Epithelial cell of prostate (primary cell): ENCODE measurements at places on chromosomes 12 and 14.

GRCh38 chr12:100391856-100392255 lies 35.0 kb downstream of the SLC17A8 start:
- DNase-seq: no peak

- no peak for DNase-seq
Measured at GRCh38 chr14:65750906-65751305, 338.4 kb downstream of the FUT8 start.

- no peak for DNase-seq
Measured at GRCh38 chr12:10739157-10740118, 16.3 kb upstream of the YBX3 start.

DNA sequence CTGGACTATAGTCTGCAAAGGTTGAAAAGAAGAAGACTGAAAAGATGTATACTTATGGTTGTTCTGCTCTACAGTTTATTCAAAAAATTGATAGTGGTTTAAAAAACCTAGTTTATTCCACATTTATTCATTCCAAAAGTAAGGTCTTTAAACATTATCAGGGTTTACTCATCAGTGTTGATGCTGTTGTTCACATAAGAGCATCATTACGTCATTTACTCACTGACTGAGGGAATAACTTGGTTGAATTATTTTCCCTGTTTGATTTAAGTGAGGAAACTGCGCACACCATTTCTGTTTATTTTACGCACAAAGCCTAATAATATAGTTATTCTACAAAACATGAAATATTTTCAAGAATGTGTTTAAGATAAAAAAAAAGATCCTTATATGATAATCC lies 303.1 kb upstream of the PRKD1 start:
- DNase-seq: no peak

- no peak for DNase-seq
Measured at GRCh38 chr12:42216737-42217136, 21.3 kb downstream of the YAF2 start.

DNA sequence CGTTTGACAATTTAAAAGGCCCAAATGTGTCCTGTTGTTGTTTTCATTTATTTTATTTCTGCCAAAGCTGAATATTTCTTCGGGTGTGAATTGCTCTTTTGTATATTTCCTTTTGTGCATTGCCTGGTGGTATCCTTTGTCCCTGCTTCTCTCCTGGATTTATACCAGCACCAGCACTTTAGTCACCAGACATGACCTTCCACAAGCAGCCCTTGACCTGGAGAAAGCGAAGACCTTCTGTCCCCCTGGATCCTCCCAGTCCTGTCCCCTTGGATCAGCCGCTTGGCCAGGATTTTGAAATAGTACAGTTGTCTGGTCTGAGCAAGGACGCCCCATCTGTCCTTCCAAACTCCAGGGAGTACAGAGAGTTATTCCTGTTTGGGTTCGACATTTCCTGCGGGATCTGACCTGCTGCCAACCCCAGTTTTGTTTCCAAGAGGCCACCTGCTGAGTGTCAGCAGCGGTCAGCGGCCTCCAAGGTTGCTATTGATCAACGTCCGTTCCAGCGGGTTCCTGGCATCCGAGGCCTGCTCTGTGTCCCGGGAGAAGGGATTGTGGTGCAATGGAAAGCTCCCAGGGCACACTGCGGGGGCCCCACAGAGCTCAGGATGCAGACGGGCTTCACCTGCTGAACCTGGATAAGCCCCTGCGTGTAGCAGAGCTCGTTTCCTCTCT lies 45.1 kb upstream of the CHGA start:
- DNase-seq: no peak

DNA sequence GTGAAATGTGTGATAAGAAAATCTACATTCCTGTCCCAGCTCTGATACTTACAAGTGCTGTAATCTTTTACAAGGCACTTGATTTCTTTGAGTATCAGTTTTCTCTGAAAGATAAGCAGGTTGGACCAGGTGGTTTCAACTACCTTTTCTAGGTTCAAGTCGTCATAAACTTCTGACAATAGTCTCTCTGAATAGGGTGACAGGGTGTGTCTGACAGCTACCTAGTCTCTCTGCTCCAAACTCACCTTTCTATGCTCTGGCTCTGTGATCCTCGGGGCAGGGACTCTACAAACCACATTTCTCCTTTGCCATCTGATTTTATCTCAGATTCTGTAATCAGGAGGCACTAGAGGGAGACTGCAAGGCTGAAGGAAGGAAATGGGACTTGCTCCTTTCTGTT lies 137.7 kb upstream of the SYT1 start:
- no peak for DNase-seq

DNA sequence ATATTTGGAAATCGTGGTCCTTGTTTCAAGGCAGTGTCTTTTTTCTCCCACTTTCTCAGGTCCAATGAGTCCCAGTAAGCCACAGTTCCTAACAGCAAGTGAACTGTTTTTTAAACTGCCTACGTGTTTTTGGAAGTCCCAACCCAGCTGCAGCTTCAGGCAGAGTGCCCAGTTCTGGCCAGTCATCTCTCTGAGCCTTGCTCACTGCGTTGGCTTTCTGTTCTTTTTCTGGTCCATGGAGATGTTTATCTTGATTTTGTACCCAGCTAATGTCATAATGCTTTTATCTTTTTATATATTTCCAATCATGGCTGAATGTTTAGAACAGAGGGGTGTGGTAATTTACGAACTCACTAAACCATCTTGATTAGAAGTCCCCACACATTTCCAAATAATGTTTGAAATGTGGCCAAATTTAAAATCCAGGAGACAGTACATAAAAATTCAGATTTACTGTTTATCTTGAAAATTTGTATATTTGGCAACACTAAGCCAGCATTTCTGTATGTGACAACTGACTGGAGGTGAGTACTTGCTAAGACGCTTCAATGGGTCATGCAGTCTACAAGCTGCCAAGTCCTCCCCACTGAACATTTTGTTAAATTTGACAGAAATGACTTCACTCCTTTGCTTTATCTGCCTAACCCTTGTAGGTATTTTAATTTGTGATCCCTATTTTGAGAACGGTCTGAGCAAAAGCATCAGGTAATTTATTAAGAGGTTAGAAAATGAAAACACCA lies 46.1 kb upstream of the OTOGL start:
- no peak for DNase-seq

DNA sequence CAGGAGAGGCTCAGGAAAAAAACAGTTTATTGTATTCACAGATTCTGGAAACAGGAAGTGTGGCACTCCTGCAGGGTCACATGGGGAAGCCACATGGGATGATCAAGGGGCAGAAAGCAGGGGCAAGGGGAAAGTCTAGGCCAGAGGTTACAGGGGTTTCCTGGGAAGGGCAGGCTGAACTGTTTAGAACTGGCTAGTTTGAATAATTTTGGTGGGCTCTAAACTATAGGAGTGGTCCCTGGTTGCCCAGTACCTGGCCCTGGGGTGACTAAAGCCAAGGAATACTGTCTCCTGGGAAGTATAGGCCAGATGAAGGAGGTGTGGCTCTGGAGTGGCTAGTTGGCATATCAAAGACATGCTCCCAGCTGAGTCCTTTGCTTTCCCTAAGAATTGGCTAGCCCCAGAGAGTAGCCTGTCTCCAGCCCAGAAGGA lies 169.2 kb downstream of the SLC41A2 start:
- no peak for DNase-seq

DNA sequence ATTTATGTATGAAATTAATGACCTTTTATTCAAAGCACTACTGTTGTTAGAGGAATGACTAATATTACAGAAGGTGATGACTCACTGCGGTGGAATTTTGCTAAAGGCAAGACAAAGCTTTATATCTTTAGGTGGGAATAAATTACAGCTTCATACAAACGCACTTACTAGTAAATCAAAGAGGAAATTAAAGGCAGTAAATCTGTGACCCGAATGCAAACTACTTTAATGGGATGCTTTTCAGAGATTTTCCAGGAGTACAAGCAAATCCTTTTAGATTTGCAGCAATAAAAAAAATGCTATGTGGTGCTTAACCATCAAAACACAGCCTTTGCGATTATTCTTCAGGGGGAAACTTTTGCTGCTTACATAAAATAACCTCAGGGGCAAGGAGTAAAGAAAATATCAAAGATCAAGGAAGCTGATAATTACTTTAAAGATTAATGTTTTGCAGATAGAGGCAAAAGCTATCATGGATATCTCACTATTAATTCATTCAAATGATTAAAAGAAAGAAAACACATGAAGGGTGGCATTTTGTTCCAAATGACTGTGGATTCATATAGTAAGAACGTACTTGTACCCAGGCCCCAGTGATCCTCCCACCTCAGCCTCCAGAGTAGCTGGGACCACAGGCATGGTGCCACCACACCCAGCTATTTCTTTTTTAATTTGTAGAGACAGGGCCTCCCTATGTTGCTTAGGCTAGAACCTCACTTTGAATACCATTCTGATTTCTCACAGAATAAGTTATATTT lies 98.9 kb downstream of the DENND5B start:
- peak; percentile 45 for DNase-seq

DNA sequence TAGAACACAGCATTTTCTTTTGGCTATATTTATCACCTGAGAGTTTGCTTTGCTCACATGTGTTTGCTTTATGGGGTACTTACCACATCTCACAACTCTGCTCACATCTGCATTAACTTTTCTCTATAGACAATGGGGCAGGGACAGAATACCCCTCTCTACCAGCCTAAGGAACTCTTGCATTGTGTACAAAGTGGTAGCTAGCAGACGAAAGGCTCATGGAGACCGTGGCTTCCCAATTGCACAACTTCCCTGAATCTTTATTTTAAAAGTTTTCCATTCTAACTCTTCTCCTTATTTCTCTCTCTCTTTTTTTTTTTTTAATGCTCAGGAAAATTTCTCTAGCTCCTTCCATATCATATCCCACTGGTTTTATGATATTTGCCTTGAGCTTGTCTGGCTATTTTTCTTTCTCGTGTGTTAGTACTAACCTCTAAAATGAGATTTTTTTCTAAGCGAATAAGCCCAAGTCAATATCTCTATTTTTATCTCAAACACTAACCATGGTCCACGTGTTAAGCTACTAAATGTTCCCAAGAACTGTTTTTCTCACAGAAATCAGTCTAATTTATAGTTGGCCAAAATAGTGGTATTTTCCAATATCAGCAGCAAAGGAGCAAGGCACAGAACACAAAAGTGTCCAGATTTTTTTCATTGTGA lies 155.2 kb downstream of the STXBP6 start:
- DNase-seq: no peak

GRCh38 chr12:29241821-29242591 lies 92.9 kb downstream of the FAR2 start:
- DNase-seq: peak; percentile 79

DNA sequence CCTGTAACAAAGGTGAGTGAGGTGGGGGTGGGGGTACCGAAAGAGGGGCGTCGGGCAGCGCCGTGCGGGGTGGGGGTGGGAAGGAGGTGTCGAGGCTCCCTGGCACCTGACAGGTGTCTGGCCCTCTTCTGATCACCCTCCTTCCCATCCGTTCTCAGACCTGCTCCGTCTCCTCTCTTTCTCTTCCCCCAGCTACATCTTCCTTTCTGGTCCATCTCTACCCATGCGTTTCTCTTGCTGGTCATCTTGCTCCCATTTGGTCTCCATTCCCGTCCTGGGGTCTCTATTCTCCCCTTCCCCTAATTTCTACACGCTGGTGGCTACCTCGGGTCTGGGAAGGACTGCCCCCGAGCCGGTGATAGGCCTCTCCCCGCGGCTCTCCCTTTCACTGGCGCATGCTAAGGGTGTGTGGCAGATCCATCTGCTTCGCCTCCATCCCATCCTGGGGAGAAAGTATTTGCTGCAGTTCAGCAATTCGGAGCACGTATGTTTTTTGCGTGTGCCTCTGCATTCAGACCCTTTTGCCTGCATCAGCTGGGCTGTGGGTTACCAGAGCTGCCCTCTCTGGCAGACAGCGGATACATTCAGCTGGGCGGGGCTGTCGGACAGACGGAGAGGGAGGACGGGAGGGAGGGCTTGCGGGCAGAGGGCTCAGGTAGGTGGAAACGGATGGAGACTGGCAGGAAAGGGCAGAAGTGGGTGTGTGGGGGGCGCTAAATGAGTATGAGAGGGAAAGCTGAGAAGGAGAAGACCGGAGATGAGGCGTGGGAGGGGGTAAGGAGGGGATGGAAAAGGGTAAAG lies 730 bp downstream of the CLSTN3 start:
- DNase-seq: no peak

DNA sequence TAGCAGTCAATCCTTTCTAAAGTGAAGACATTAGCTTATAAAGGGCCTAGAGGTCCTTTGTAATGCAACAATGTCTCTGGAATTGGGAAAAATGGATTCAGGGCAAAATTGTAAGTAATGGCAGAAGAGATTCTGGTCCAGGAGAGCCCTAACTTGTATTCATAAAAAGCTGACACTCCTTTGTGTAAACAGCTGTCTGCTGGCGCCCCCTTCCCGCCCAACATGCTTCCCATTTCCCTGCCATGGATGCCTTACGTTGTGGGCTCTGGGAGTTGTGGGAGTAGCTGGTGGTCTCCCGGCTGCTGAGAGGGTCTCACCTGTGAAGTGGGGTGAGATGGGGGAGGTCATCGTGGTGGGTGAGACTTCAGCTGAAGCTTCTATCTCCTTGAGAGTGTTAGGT lies 2.3 kb downstream of the ACRBP start:
- DNase-seq: no peak

DNA sequence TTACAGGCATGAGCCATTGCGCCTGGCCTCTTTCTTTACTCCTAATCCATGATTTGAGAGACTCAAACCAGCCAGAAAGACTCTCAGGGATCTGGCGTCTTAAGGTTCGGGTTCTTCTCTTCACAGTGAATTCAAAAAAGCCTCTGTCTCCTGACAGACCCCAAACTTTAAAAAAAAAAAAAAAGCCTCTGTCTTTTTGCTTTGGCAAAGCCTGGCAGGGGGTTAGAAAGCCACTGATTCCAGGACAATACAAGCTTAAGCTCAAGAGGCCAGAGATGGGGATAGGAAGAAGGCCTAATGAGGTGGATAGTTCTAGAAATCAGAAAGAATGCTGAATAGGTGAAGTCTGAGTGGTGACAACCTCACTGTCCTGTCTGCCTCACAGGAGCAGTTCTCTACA lies 8.8 kb downstream of the NRIP2 start:
- DNase-seq: no peak

DNA sequence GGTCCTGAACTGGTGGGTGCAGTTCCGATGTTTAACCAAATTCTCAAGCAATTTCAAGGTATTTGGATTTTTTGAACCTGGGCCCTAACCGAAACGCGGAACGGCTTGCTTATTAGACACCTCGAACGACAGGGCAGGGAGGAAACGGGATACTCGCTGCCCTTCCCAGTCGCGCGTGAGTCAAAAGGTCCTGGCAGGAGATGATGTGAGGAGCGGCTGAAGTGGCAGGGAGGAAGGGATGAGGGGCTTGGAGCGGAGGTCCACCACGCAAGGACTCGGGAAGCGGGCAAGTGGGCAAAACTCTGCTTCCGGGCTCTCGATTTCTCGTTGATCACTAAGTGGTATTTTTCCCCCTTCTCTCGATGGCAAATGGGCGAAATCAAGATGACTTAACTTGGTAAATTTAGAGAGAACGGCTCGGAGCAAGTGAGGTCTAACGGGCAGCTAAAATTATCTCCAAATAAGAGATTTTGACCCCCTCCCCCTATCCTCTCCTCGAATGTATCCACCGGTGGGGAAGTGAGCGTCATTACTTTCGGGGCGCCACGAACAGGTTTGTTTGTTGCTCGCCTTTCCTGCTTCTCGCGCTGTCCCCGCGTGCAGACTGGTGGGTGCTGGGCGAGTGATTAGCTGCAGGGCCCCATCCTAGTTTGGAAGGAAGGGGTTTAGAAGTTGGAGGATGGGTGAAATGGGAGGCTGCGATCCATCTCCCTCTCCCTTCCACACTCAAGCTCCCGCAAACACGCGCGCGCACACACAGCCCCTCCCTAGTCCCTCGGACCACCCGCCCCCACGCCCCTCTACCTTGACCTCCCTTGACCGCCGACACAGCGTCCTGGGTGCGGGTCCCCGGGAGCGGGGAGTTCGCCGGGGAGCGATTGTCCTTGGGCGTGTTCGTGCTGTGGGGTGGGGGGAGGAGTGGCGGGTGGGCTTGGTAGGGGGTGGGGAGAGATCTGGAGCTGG lies 986 bp upstream of the NTF3 start:
- no peak for DNase-seq

- DNase-seq: no peak
Measured at GRCh38 chr12:92331383-92331782, 185.7 kb upstream of the BTG1 start.
